ENCODE measurements at places on chromosomes 12 and 14. TPM values are rescaled to one million over a fixed set of nuclear protein-coding genes. Genes with fewer than 3 reads are reported as not detected.

GRCh38 chr12:121806546-121807423 lies 3.0 kb downstream of the SETD1B start:
- DNase-seq = no peak

DNA sequence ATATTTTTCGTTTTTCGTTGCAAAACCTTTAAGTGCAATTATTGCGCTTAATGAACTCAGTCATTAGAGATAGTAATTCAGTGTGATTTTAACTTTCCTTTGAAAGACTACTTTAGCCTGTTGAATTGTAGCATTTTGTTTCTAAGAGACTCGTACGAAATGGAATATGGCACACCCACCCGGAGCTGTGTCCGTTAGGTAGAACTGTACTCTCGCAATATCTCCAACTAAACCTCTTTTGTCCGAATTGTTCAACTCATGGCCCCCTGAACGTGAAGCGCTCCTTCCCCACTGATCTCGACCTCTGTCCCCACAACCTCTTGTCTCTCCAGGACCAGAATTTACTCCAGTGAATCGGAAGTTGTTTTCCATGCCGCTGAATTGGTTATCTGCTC lies 800 bp downstream of the PCNX4 start:
- no peak for DNase-seq

GRCh38 chr12:6229224-6230218 lies 29.3 kb downstream of the CD9 start:
- peak; percentile 94 for DNase-seq

DNA sequence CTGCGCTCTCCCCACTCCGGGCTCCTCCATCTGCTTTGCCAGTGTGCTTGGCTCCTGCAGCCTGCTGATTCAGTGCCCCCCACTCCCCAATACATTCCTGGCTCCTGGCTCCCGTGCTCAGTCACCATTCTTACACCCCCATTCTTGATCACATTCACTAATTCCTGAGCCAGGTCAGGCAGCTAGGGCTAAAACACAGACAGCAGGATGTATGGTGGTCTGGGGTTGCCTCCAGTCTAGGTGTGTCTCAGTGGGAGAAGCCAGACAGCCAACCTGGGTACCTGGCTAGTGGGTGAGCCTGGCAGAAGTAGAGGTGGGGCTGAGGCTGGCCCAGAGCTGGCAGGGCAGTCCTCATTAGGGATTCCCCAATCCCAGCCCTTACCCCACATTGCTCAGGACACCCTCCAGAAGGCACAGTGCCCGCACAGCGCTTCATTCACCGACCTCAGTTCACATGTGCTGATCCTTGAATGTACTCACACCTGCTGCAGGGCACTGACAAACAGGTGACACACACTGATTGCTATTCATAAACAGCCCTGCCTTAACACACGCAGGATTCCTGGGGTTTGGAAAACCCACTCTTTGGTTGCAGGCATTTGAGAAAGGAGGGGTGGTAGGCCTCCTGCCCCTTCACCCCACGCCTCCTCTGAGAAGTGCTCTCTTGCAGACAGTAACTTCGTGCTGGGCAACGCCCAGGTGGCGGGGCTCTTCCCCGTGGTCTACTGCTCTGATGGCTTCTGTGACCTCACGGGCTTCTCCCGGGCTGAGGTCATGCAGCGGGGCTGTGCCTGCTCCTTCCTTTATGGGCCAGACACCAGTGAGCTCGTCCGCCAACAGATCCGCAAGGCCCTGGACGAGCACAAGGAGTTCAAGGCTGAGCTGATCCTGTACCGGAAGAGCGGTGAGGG lies 1.7 kb downstream of the KCNH3 start:
- peak; percentile 74 for DNase-seq

DNA sequence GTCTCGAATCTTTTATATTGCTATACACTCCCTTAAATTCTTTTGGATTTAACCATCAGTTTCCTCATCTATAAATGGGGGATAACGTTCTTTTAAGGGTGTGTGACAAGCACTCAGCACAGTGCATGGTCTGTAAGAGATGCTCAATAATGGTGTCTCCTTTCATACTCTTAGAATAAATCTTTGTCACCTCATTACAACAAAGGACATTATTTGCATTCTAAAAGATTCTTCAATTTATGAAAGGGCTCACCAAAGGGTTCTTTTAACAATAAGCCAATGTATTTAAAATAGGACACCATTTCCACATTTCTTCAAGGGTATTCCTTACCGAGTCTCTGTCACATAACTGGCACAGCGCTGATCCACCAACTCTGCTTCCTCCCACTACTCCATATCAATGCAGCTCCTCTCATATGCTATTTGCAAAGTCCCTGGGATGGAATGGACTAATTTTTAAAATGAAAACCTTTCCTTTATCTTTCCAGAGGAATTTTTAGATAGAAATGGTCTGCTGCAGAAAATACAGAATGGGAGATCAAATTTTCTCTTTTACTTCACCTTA lies 29.2 kb upstream of the RIC8B start:
- no peak for DNase-seq

DNA sequence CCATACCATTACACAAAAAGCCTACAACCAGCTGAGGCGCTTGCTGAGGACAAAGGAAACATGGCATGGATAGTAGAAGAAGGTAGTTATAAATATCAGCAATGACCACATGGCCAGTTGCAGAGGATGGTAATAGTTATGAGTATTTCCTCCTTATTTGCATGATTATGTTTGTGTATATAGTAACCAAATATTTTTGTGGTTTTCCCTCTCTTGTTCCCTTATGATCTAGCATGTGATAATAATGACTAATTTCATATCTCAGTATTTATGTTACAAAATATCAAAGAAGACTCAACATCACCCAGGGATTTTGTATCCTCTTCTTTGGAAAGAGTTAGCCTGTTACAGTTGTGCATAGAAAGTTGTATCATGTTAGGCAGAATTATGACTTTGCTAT lies 13.5 kb upstream of the CATSPERB start:
- no peak for DNase-seq

GRCh38 chr12:122048151-122048550 lies 26.5 kb downstream of the BCL7A start:
- no peak for DNase-seq

Gene LRRC43
- total RNA-seq = 0.60 TPM

Gene EIF2S3B
- 0.33 TPM for total RNA-seq

Gene PTCSC3
- not detected for total RNA-seq

Gene GLT1D1
- total RNA-seq = 1.9 TPM

Gene MIPOL1
- 16.7 TPM for total RNA-seq

Gene STAB2
- total RNA-seq = 1.2 TPM

DNA sequence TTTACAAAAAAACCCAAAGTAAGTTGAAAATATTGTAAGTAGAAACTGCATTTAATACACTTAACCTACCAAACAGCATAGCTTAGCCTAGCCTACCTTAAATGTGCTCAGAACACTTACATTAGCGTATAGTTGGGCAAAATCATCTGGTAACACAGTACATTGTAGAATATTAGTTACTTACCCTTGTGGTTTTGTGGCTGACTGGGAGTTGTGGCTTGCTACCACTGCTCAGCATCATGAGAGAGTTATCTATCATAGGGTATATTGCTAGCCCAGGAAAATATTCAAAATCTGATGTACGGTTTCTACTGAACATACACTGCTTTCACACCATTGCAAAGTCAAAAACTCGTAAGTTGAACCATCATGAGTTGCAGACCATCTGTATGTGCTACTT lies 141.7 kb upstream of the GARIN6 start:
- DNase-seq = no peak

Gene C14orf180
- 5.9 TPM for total RNA-seq

Gene MPHOSPH9
- 18.7 TPM for total RNA-seq

GRCh38 chr12:93808169-93808899 lies 131.2 kb downstream of the CRADD start:
- no peak for DNase-seq

- peak; percentile 75 for DNase-seq
These were observed 295.0 kb upstream of the RTL1 start for GRCh38 chr14:101198398-101199027.

DNA sequence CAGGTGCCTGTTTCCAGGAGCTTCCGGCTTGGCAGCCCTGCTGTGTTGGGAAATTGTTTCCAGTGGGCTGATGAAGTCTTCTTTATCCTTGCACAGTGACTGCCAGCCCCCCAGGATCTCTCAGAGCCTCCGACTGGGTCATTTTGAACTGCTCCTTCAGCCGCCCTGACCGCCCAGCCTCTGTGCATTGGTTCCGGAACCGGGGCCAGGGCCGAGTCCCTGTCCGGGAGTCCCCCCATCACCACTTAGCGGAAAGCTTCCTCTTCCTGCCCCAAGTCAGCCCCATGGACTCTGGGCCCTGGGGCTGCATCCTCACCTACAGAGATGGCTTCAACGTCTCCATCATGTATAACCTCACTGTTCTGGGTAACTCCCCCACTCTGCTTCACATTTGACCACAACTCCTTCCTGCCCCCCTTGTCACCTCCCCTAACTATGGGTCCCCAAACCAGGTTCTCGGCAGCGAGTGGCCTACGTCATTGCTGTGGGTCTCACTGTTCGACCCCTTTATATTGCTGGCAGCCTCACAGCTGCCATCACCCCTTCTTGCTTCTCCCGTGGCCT lies 2.3 kb downstream of the LAG3 start:
- no peak for DNase-seq

Gene CCDC175
- not detected for total RNA-seq

DNA sequence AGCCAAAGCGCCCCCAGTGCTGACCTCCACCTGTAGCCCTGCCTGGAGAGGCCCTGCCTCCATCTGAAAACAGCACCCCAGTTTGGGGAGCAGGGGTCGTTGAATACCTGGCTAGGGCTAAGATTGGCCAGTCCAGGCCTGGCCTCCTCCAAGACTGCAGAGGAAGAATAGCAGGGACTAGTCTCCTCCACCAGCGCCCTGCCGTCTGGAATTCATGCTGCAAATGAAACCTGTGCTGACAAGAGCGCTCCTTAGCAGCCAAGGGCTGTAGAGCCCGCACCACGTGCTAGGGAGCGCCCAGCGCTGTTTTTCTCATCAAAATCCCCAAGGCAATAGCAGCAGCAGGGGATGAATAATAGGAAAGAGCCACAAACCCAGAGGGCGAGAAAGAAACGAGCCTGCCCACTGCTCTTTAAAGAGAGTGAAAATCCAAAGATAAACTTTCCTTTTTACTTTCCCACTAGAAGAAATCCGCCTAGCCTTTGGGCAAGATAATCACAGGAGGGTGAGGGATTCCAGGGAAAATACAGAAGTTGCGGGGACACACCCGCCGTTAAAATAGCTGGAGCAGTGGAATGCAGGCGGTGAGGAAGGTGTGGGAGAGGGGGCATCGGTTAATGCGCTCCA lies 3.3 kb downstream of the COL2A1 start:
- DNase-seq = peak; percentile 72

- DNase-seq = no peak
These were observed 661.7 kb downstream of the VRK1 start for GRCh38 chr14:97458661-97459579.

DNA sequence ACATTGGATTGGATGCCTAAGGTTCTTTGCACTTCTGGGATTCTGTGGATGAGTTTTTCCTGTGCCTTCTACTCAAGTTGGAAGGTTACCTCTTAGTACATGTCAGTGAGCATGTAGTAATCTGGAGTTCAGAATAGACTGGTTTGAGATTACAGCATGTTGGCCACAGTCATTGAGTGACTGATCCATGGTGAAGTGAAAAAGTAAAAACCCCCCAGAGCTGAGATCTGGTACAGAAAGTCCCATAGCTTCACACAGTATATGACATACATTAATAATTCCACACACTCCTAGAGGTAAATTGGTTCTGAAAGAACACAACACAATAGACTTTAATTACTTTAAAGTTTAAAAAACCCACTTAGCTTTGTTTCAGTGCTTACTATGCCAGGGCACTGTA lies 11.9 kb upstream of the CCND2 start:
- no peak for DNase-seq

DNA sequence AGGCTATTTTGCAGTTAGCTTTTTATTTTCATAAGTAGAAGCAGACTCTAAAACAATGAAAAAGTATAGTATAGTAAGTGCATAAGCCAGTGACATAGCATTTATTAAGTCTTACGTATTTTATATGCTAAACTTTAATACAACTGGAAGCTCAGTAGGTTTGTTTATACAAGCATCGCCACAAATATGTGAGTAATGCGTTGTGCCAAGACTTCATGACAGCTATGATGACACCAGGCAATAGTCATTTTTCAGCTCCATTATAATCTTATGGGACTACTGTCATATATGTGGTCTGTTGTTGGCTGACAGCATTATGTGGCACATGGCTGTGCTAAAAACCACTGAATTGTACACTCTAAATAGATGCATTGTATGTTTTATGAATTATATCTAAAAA lies 40.3 kb downstream of the SLC38A2 start:
- no peak for DNase-seq

- DNase-seq = no peak
These were observed 88.3 kb downstream of the TESC start for GRCh38 chr12:117010693-117011451.

Gene FAM222A
- total RNA-seq = 0.62 TPM

Gene B4GALNT3
- 5.0 TPM for total RNA-seq
